ENCODE measurements at places on chromosomes 1 and 21. TPM values are rescaled to one million over a fixed set of nuclear protein-coding genes. Genes with fewer than 3 reads are reported as not detected.

GRCh38 chr1:228830954-228831481 is 95.7 kb downstream of the RHOU start:
- no peak overlapping the region for H3K27ac ChIP-seq
- DNase-seq, result no peak
- peaks cover 4% of the 10 kb centered on the region for H3K27me3 ChIP-seq
- peaks cover 48% of the 10 kb centered on the region for H3K4me1 ChIP-seq
- H3K36me3 ChIP-seq, result no peaks in the 10 kb centered on the region

- peak overlapping the region; percentile 81 for H3K4me3 ChIP-seq
- H3K27me3 ChIP-seq, result no peaks in the 10 kb centered on the region
- H3K36me3 ChIP-seq, result no peaks in the 10 kb centered on the region
- H3K27ac ChIP-seq, result peak overlapping the region; percentile 19
Observed at GRCh38 chr1:111618961-111619634, 491 bp upstream of the RAP1A start.

FALEC gene
- not detected for total RNA-seq

DCST1 gene
- not detected for total RNA-seq

DNA sequence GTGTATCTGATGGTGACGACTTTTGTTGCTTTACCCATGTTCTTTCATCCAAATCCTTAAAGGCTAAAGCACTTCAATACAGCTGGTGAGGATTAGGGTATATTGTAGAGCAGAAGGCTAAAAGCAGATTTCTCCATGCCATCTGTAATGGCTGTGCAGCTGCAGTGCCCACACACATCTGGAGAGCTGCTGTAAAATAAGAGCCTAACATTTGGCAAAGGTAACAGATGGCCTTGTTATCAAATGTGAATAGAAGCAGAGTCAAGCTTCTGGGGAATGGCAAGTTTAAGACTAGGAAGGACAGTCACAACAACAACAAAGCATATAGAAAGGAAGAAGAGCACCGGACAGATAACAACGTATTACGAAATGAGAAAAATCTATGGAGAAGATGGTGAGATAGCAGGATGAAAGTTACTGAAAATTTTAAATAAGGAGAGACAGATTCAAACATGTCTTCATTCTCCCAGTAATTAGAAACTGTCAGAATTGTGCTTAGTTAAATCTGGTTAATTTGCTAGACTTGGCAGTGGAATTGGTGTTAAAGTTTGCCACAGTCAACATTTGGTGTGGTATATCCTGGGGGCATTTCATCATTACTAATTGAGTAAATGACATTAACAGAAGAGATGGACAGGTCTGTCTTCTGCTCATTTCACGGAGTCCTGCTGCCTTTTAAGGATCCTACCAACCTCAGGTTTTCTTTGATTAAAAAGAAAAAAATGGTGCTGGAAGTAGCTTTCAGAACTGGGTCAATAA is 1093.2 kb downstream of the ADGRL2 start:
- no peak for DNase-seq
- H3K27ac ChIP-seq, result no peak overlapping the region
- H3K27me3 ChIP-seq, result no peaks in the 10 kb centered on the region
- H3K36me3 ChIP-seq, result no peaks in the 10 kb centered on the region

DNA sequence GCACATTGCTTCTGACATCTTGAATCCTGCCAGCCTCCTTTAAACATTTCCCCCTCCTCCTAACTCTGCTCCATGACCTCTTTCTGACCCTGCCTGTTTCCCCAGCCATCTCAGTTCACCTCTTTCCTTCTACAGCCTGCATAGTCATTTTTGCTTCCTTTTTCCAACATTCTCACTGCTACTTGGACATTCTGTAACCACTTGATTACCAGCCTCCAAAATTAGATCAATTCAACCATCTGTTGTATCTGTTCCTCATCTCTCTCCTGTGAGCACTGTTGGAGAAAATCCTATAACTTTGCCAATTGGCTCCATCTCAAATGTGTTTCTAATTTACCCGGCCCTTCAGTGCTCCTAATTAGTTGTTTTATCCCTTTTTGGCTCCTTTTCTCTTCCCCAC is 27.5 kb upstream of the GPR88 start:
- no peaks in the 10 kb centered on the region for H3K27me3 ChIP-seq
- H3K4me1 ChIP-seq, result no peaks in the 10 kb centered on the region
- H3K27ac ChIP-seq, result no peak overlapping the region
- no peak overlapping the region for H3K4me3 ChIP-seq
- H3K36me3 ChIP-seq, result no peaks in the 10 kb centered on the region

FAM76A gene
- total RNA-seq, result 15.1 TPM

CTSS gene
- total RNA-seq, result 1.5 TPM

GRCh38 chr1:115176189-115176588 is 86.9 kb upstream of the TSPAN2 start:
- no peaks in the 10 kb centered on the region for H3K27me3 ChIP-seq
- no peaks in the 10 kb centered on the region for H3K36me3 ChIP-seq
- DNase-seq, result no peak
- H3K27ac ChIP-seq, result no peak overlapping the region

WDTC1 gene
- 32.4 TPM for total RNA-seq
